ENCODE measurements at places on chromosomes 1 and 21.
A peak's percentile ranks its signal among the peaks of the same experiment; 100 is the strongest.

- DNase-seq: no peak
These were observed 224.3 kb upstream of the GREM2 start for GRCh38 chr1:240836271-240836670.

DNA sequence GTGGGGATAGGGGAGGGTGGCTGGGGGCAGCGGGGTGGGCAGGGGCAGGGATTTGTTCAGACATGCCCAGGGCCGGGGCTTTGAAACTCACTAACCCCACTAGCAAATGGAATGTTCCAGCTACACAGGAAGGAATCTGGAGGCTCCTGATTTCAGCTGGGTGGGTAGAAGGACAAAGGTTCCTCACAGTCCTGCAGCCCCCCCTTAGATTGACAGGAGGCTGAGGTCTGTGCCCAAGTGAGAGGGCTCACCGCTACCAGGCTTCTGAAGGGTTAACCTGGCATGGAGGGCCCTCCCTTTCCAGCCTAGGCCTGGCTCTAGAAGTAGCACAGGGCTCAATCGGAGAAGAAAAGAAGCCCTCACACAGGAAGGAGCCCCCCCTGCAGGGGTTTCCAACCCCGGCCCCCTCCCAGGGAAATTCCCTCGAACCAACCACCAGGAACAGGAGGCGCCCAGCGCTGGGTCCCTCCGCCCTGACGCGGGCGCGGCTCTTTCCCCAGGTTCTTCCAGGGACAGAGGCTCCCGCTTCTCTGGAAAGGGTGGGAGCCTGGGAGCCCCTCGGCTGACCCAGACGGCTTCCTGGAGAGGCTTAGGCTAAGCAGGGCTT is 3.3 kb downstream of the EPHA2 start:
- no peak for DNase-seq

DNA sequence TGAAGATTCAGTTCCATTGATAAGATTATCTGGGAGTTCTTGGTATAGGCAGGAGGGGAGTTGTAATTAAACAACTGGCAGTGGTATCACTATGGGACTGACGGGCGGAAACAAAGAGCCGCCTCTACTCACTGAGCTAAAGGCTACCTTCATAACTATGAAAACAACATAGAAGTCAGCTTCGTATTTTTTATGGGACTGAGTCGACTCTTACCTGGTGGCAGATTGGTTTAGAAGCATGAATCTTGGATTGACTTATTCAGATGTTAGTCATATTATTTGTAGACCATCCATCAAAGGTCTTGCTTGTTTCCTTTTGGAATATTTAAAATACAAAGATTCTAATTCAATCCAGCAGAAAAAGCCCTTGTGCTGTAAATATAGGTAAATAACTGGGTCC is 6.3 kb upstream of the HHIPL2 start:
- no peak for DNase-seq

- peak; percentile 86 for DNase-seq
These were observed 167.8 kb downstream of the DHRS3 start for GRCh38 chr1:12450090-12450755.

DNA sequence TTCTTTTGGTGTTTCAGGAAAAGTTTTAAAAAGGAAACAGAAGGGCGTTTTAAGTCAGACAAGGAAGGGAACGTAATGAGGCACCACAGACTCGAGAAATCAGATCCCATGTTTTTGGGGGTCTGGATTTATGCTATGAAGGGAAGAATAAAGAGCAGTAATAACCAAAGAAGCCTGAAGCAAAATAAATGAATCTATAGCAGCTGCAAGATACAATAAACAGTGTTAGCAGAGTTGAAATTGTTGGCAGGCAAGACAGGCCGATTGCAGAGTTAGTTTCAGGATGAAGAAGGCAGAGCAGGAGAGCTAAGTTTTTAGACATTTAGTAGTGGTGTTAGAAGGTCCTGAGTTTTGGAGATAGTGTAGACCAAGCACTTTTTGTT is 425 bp downstream of the DDR2 start:
- DNase-seq: no peak

DNA sequence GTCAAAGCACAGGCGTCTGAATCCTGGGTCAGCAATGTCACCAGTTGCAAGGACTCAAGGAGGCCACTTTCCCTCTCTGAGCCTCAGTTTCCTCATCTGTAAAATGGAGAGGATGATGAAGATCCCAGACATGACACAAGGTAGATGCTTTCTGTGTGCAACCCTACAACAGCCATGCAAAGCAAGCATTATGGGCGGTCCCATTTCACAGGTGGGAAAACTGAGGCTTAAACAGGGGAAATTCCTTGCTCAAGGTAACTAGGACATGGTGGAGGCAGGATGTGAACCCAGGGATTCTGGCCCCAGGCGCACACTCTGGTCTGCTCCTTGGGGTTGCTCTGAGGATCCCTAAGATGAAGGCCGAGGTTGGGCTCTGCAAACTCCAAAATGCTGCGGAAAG is 311.0 kb downstream of the PTPRU start:
- DNase-seq: no peak

GRCh38 chr1:167121375-167122120 is 27.7 kb downstream of the STYXL2 start:
- DNase-seq: no peak

- no peak for DNase-seq
These were observed 40.3 kb upstream of the TLR5 start for GRCh38 chr1:223183268-223183862.

DNA sequence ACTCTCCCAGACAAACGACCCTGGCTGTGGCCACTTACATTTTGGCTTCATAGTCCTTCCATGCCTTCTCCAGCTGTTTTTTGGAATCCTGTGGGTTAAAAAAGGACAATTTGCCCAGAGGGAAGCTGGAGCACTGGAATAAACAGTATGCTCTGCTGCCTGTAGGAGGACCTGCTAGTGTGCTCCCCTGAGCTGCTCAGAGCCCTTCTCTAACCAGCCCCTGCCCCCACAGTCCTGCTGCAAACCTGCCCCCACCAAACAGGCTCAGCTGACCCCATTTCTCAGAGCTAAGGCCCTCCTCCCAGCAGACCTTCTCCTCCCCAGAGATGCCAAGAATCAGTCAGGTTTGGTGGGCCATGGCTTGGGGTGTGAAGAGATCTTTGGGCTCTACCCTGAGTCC is 26.9 kb upstream of the TCEA3 start:
- DNase-seq: no peak

DNA sequence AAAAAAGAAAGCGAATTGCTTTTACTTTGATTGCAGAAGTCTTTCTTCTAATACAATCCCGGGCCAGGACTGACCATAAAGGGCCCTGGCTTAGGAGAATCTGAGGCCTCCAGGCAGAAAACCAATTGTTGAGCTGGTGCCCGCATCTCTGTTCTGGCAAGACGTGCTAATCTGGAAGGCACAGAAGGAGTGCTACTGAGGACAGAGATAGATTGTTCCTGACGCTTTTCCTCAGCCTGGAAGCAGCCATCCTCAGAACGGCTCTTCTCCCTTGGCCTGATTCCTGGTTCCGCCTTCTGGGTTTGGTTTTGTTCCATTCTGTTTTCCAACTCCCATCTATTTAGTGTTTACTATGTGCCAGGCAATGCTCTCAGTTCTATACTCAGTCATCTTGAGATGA is 44.8 kb upstream of the SPOCD1 start:
- DNase-seq: no peak

- DNase-seq: no peak
These were observed 49.7 kb upstream of the SLC2A1 start for GRCh38 chr1:43008115-43009060.
